ENCODE measurements at places on chromosomes 16 and 17.

GRCh38 chr17:39841134-39841683 lies 22.9 kb downstream of the IKZF3 start:
- no peak for DNase-seq

DNA sequence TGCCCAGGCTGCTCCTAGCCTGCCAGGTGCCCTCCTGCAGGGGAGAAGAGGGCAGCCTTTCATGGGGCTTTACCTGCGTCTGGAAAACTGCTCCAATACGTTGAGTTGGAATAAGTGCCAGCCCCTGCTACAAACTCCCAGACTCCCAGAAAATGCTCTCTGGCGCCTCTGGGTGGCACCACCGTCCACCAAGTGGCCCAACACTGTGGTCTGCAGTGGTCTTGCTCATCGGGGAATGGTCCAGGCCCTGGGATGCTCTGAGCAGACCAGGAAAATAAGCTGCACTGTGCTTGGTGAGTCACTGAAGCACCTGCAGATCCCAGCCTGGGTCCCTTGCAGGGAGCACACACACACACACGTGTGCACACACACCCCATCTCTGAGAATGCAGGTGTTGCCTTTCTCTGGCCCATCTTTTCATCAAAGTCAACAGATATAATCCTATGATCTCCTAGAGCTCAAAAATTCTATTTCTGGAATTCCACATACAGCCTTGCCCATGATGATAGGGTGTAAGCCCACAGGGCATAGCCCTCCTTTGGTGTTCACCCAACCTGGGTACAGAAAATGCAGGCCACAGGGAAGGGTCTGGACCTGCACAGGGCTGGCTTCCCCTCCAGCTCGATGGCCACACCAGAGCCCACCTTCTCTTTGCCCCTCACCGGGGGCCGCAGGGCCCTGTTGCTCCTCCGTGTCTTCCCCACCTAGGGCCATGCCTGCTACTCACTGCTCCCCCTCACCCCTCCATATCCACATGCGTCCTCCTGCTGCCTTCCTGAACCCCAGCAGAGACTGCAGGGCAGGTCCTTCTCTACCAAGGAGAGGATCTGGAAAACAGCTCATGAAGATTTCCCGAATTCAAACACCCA lies 20.5 kb downstream of the CDIP1 start:
- DNase-seq, result no peak

- DNase-seq, result no peak
Observed at GRCh38 chr16:35599429-35600160, 2140.2 kb downstream of the TP53TG3F start.

DNA sequence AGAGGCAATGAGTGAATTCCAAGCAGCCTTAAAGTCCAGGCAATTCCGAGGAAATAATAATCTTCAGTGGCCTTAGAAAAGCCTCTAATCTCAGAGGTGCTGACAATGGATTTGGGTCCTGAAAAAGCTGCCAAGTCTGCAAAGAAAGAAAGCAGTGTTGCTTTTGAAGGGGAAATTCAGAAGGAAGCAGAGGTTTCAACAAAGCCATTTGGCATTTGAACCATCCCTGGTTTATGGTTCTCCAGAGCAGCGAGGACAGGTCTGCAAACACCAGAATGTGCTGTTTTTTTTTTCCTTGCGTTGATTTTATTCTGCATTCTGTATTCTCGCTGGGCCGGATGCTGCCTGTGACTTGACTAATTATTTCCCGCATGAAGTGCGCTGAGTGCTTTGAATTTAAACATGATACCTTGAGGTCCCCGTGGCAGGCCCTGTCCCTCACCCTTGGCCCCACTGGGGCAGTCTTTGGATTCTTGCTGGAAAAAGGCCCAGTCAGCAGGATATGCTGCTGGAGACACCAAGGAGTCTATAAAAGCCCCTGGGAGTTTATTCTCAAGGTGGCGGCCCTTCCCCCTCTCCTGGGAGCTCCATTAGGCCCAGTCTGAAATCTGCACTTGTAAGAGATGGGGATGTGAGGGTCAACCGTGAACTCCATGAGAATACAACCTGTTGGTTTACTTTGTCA lies 338.3 kb downstream of the HAPSTR1 start:
- no peak for DNase-seq

- no peak for DNase-seq
Observed at GRCh38 chr16:47503936-47504335, 42.8 kb downstream of the PHKB start.

DNA sequence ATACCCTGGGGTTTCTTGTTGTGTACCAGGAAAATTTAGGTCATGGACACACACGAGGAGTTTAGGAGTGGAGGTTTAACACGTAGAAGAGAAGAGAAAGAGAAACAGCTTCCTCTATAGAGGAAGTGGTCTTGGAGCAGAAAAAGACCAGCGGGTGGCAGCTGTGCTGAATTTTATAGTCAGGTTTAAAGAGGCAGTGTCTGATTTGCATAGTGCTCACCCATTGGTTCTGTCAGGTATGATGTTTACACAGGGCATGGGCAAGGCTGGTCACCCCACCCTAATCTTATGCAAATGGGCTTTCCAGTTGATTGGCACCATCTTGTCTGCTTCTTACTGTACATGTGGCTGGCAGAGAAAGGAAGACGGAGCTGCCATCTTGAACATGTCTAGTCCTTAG lies 309.0 kb downstream of the CDH13 start:
- no peak for DNase-seq

GRCh38 chr16:1775006-1775845 lies 2.3 kb upstream of the MRPS34 start:
- DNase-seq, result no peak

DNA sequence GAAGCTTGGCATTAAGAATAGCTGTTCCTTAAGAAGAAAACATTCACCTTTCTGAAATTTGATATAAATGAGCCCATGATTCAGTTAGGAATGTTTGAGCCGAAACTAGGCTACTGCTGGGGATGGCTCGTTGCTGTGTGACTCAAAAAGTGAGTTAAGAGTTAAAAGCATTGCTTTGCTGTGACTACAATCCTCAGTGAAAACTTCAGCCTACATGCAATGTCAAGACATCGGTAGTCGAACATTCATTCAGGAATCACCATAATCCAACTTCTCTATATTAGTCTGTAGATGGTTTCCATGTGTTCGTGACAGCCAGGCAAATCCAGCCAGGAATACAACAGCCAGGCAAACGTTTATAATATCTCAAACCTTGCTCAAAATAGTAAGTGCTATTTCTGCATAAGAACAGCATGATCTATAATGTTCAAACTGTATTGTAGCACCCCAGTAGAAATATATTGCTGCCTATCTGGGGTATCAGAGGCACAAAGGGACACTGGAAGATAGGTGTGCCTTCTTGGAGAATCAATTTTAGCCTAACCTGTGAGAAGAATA lies 1225.1 kb downstream of the CDH8 start:
- no peak for DNase-seq

GRCh38 chr16:47127541-47127940 lies 16.2 kb downstream of the NETO2 start:
- no peak for DNase-seq

DNA sequence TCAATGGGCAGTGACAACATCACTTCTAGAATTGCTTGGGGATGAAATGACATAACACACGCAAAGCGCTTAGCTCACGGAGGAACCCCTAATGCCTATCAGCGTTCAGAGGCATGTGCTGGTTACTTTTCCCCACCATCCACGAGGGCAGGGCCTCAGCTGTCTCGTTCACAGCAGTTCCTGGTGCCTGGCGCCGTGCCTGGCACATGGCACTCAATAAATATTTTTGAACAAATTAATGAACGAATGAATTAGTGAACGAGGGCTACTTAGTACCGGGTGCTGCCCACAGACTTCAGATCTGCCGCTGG lies 14.1 kb upstream of the CIBAR2 start:
- no peak for DNase-seq

GRCh38 chr17:73284354-73284753 lies 22.7 kb upstream of the CPSF4L start:
- no peak for DNase-seq

GRCh38 chr17:20244671-20245070 lies 222.7 kb downstream of the LGALS9B start:
- no peak for DNase-seq

DNA sequence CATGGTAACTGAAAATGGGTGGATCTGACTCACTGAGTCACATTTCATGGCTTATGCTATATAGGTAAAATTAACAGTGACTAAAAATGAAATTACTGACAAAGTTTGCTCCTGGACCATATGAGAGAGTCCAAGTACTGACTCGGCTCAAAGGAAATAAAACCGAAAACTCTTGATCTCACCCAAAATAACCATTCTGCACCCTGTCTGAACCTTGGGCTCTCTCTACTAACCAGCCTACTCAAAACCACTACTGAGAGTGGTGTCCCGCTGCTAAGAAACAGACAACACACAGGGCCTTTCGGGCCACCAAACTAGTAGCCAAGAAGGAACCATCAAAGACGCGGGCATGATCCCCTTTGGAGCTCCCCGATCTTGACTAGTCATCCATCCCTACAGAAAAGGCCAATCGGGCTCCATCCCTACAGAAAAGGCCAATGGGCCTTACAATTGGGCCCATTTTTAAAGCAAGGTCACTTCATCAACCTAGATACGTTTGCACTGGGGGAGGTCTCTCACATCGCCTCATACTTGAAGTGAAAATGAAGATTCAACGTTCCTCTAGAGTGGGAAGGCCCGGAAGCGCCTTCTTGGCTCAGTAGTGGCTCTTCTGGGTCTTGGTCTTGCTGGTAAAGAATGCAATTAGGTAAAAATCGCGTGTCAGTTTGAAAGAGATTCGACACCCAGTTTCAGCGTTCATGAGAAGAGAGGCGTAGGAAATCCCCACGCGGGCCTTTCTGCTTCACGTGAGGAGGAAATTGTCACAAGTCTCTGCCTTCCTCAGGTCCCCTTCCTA lies 720 bp upstream of the ZPBP2 start:
- DNase-seq, result peak; percentile 81

DNA sequence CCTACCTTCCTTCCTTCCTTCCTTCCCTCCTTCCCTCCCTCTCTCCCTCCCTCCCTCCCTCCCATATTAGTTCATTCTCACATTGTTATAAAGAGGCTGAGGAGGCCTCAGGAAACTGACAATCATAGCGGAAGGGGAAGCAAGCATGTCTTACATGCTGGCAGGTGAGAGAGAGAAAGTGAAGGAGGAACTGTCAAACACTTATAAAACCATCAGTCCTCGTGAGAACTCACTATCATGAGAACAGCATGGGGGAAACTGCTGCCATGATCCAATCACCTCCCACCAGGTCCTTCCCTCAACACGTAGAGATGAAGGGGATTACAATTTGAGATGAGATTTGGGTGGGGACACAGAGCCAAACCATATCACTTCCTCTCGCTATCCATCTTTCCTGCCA lies 281.6 kb upstream of the FOXF1 start:
- DNase-seq, result no peak

DNA sequence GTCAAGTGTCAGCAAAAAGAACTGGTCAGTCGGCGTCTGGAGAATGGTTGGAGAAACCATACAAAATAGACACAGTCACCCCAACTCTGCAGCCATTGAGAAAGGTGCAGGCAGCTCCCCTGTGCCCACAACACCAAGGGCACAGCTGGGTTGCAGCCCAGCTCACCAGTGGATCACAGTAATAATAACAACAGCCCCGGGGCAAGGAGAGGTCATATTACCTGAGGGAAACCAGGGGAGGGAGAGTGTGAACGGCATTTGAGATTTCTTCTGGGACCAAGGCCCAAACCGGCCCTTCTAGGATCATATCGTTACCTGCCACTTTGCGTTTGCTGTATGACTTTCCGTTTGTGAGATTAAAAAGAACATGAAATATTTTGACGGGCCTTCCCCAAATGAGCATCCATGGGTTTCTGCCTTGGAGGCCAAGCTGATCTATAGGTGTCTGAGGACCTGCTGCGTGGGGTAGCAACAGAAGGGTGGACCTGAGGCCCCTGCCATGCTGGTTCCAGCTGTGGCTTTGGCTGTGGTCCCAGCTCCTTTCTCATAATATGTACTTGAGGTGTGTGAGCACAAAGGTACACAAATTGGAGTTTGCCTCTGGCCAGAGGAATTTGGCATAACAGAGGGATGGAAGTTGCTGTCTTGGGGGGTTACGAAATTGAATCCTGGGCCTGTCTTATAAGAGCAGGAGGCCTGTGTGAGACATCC lies 154.6 kb downstream of the CMIP start:
- no peak for DNase-seq

DNA sequence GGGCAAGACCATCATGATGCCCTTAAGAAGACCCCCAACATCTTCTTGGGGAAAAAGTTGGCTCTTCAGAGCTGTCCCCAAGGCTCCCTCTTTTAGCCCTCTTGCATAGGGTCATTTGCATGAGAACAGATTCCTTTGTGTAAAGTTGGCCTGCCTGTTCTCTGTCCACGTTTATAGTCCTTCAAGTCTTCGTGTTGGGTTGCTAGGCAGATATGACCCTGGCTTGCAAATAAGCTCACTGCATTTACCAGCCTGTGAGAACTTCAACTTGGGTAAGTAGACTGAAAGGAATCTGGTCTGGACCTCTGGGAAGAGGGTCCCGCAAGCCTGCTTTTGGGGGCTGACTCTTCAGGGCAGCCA lies 2.9 kb downstream of the ARSG start:
- DNase-seq, result no peak

- DNase-seq, result no peak
Observed at GRCh38 chr17:4949321-4950074, 1.2 kb upstream of the PFN1 start.

GRCh38 chr17:31580706-31581490 lies 189.4 kb downstream of the RAB11FIP4 start:
- DNase-seq, result no peak

DNA sequence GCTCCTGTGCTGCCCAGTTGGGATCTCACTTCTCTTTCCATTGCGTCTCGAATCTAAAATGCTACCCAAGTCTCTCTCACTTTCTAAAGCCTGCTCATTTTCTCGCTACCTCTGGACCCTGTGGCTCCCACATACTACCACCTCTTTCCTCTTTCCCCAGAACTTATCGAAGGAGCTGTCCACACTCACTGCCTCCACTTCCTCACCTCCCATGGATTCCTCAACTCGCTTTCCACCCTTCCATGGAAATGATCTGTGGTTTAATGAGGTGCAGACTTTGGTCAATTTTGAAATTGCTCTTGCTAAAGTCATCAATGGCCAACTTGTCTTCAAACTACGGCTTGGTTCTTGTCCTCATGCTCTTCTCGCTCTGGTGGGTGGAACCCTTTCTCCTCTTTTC lies 37.2 kb upstream of the ETV4 start:
- DNase-seq, result no peak

- no peak for DNase-seq
Observed at GRCh38 chr17:40312131-40312731, 3.3 kb downstream of the RARA start.

- DNase-seq, result no peak
Observed at GRCh38 chr16:70698901-70699300, 13.0 kb upstream of the MTSS2 start.

DNA sequence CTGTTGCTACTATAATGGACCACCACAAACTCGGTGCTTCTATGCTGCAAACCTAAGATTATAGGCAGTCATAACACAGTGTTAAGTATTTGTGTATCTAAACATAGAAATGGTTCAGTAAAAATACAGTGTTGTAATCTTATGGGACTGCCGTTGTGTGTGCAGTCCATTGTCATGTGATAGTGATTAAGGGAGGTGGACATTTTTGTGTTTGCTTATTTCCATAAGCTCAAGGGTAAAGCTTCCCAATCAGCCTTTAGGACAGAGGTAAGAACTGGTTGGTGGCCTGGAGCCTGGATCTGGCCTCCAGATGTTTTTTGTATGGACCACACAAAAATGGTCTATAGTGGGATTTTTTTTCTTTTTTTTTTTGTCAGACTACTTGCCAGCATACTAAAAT lies 29.9 kb downstream of the WWOX start:
- DNase-seq, result no peak

All from activated CD8-positive, alpha-beta memory T cell treated with anti-CD3 and anti-CD28 coated beads, Interleukin-2, amount 10 ng/mL, durations not matched to agents 7 days and 5 days (primary cell).